Tracheal epithelial cell (primary cell): ENCODE measurements at places on chromosomes 7 and 10. TPM values are rescaled to one million over a fixed set of nuclear protein-coding genes. Genes with fewer than 3 reads are reported as not detected.

C10orf143 gene
- total RNA-seq: 0.48 TPM in 1 of 2 replicates, not detected in the other

HKDC1 gene
- total RNA-seq: 5.8 and 15.4 TPM in 2 replicates

CXCL12 gene
- 0.48 TPM in 1 of 2 replicates, not detected in the other for total RNA-seq

IRF5 gene
- total RNA-seq: 8.9 and 13.9 TPM in 2 replicates

FEZF1 gene
- not detected in 2 replicates for total RNA-seq

NEUROD6 gene
- total RNA-seq: not detected in 2 replicates

PIK3AP1 gene
- total RNA-seq: 1.1 and 4.1 TPM in 2 replicates

NOC3L gene
- total RNA-seq: 30.6 and 38.6 TPM in 2 replicates

TECTB gene
- not detected in 2 replicates for total RNA-seq

VWDE gene
- total RNA-seq: 1.9 and 3.6 TPM in 2 replicates

SEPTIN7 gene
- total RNA-seq: 116 and 129 TPM in 2 replicates

ABCC2 gene
- total RNA-seq: 0.21 and 0.96 TPM in 2 replicates

KLF14 gene
- not detected in 2 replicates for total RNA-seq

PNLIPRP3 gene
- 13.0 and 68.0 TPM in 2 replicates for total RNA-seq

C10orf71 gene
- total RNA-seq: not detected in 2 replicates

PDE1C gene
- total RNA-seq: under 0.01 and 1.2 TPM in 2 replicates

IKZF5 gene
- total RNA-seq: 1.4 and 4.5 TPM in 2 replicates

ARMS2 gene
- not detected in 2 replicates for total RNA-seq

MUC3A gene
- total RNA-seq: not detected in 2 replicates

ZNF92 gene
- 3.0 and 3.9 TPM in 2 replicates for total RNA-seq

PRRT4 gene
- under 0.01 and 0.85 TPM in 2 replicates for total RNA-seq

TDRD1 gene
- 1.4 and 1.9 TPM in 2 replicates for total RNA-seq

TMEM72 gene
- not detected in 2 replicates for total RNA-seq

SKIDA1 gene
- under 0.01 TPM in 2 replicates for total RNA-seq

OR2A42 gene
- total RNA-seq: not detected in 2 replicates

MORN4 gene
- 2.2 and 6.0 TPM in 2 replicates for total RNA-seq

GHRHR gene
- total RNA-seq: not detected in 2 replicates

ITPRID1 gene
- not detected in 2 replicates for total RNA-seq
